GOT3 (cell line): ENCODE measurements at places on chromosomes 6 and 20.

GRCh38 chr20:49297605-49298530 is 20.0 kb upstream of the ZNFX1 start:
- no peak for DNase-seq

- DNase-seq, result no peak
Observed at GRCh38 chr6:123804787-123805540, 1.3 kb downstream of the NKAIN2 start.

GRCh38 chr6:167762259-167762962 is 64.3 kb upstream of the AFDN start:
- no peak for DNase-seq

- DNase-seq, result no peak
Observed at GRCh38 chr20:62766716-62767115, 29.6 kb upstream of the MRGBP start.

DNA sequence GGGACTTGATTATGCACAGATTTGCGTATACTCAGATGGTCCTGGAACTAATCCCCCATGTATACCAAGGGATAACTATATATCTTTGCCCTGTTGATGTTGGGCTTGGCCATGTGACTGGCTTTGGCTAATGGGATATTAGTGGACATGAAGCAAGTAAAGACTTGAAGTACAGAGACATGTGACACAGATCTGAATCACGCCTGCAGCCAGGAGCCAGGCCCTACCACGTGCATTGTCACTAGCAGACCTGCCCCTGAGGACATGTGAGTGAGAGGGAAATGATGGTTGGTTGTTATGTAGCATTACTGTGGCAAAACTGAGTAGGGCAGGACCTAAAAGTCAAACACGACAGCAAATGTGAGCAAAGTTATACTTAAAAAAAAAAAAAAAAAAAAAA is 155.7 kb downstream of the AKAP7 start:
- no peak for DNase-seq

- DNase-seq, result no peak
Observed at GRCh38 chr6:54085047-54085446, 26.2 kb upstream of the MLIP start.

- DNase-seq, result no peak
Observed at GRCh38 chr6:6121943-6122342, 115.2 kb upstream of the NRN1 start.

GRCh38 chr6:11358904-11359830 is 126.7 kb upstream of the NEDD9 start:
- no peak for DNase-seq

GRCh38 chr6:111792914-111793700 is 80.1 kb downstream of the FYN start:
- DNase-seq, result no peak

DNA sequence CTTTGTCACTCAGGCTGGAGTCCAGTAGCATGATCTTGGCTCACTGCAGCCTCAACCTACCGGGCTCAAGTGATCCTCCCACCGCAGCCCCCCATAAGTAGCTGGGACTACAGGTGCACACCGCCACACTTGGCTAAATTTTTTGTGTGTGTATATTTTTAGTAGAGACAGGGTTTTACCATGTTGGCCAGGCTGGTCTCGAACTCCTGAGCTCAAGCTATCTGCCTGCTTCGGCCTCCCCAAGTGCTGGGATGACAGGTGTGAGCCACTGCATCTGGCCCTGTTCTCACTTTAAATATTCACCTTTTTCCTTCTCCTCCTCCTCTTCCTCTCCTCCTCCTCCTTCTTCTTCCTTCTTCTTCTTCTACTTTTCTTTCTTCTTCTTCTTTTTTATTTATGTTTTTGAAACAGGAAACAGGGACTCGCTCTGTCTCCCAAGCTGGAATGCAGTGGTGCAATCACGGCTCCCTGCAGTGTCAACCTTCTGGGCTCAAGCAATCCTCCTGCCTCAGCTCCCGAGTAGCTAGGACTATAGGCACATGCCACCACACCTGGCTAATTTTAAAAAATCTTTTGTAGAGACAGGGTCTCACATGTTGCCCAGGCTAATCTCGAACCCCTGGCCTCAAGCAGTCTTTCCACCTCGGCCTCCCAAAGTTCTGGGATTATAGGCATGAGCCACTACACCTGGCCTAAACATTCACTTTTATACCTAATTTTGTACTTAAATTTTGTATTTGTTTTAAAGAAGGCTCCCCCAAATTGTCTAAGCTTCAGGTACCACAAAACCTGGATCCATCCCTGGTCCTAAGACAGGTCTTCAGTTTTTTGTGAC is 47.2 kb upstream of the NCOA3 start:
- DNase-seq, result no peak

- DNase-seq, result no peak
Observed at GRCh38 chr6:41934278-41935192, 7.1 kb downstream of the CCND3 start.
